ENCODE measurements at places on chromosomes 2 and 18.

DNA sequence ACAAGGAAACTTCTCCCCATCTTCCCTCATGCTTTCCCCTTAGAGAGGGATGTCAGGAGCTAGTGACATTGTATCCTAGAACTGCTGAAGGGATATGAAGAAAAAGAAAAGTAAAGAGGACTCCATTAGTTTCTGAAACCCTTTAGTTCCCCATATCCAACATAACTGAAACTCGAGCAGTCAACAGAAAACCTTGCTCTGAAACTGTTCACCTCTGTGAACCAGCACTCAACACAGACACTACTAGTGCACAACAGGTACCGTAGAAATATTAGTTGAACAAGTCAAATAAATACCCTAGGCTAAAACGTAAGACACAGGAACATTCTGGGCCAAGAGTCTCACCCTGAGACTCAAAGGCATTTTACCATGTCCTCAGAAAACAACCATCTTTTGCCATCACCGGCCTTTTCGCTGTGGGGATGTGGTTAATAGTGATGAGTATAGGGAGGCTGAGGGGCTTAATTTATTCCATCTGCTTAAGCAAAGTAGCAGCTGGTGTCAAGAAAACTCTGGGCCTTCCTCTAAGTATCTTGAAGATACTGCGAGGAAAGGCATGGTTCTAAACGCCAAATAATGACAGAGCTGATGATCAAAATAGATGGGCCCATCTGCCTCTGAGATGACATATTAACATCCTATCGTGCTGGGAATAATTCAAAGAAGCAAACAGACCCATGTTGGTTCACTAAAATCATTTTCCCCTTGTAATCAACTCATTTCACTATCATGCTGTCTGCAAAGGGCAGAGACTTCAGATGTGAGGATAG is 156.8 kb downstream of the STK39 start:
- DNase-seq: no peak

DNA sequence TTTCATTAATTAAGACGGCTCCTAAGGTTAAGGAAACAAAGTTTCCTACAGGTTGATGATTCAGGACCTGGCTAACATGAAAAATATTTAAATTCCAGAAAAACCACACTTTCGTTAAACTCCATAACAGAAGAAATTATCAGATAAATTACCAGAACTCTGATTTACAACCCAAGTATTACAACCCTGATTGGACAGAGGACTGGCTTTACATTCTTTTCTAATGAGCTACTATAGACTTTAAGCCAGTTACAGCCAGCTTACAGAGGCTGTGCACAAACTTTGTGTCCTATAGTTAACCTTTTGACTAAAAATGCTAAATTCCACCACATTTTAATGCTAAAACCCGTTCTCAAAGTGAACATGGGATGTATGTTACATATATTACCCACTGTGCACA is 458.6 kb downstream of the KCNJ3 start:
- no peak for DNase-seq

DNA sequence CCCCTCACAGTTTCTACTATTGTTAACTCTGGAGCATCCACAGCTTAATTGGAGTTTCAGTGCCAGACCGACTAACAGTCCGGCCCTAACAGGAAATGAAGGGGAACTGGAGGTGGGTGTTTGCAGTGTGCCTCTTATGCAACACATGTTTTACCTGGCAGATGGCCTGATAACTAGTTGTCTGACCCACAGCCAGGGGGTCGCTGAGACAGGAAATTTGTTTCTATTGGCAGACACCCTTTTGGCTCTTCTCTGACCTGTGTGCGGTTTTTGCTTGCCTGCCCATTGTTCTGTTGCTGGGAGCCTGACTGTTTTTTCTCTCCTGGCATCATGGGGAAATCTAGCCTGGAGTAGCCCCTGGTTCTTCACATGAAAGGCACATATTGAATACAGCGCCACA is 1329.8 kb downstream of the DSC3 start:
- no peak for DNase-seq

- DNase-seq: no peak
Measured at GRCh38 chr2:132678483-132678882, 8.5 kb upstream of the LYPD1 start.

DNA sequence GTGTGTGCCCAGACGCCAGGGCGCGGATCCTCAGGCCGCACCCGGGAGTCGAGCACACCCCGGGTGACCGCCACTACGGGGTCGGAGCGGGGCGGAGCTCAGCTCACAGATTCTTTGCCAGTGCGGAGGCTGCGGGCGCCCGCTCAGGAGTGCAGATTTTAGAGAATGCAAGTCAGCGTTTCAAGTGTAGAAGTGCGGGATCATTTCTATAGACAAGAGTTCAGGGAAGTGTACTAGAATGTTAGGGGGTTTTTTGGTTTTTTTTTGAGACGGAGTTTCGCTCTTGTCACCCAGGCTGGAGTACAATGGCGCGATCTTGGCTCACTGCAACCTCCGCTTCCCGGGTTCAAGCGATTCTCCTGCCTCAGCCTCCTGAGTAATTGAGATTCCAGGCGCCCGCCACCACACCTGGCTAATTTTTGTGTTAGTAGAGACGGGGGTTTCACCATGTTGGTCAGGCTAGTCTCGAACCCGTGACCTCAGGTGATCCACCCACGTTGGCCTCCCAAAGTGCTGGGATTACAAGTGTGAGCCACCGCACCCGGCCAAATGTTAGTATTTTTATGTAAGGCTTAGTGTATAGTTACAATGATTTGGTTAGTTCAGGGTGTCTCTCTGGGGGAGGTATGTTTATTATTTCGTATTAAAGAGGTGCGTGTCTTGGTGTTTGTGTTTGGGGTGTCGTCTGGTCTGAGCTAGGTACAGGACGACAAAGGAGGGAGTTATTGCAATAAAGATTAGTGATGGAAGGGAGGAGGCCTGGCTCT is 619 bp upstream of the FAM168B start:
- DNase-seq: no peak

DNA sequence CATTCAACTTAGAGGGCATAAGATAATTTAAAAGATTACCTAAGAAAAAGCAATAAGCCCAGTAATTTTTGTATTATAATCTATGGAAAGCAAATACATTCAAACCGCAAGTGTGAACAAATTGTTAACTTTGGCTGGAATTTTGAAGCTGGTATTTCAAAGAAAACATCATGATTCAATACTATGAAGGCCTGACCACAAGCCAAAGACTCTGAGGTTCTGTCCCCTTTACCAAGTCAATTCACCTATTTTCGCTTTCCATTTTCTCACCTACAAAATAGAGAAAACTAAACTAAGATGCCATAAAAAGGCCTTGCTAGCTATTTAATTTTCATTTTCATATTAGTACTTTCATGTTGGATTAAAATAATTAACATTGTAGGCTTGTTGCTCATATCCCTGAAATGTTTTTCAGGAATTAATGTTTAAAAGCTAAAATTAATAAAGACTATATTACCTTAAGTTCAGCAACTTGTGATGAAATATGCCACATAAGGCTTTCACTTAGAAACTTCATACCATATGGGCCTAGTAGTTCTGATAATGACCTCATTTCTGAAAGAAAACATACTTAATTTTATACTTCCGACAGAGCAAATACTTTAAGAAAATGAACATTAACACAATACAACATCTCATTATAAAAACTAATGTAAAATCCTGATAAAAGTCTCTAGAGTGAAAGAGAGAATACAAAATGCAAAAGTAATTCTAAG is 85.7 kb upstream of the FRZB start:
- no peak for DNase-seq

DNA sequence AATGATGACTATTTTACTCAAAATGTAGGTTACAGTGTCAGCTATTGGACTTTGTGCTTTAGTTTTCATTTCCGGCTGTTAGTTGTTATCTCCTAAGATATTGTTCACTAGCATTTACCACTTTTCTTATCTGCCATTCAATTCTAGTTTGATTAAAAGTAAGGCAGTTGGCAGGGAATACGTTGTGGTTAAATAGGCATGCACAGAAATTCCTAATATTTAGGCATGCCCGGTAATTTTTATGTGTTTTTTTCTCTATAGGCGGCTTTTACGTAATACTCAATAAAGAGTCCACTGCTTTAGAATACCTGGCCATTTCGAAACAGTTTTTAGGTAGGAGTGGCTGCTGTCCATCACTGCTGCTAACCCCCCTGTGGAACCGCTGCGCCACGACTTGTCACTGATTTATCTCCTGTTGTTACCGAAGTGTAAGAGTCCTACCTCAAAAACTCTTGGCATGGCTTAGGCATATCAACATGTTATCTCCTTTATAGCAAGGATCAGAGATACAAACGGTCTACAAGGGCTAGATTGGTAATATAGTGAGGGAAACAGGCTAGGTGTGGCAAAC is 39.5 kb downstream of the BABAM2 start:
- DNase-seq: no peak

GRCh38 chr2:20496942-20497341 is 50.1 kb downstream of the RHOB start:
- DNase-seq: no peak

DNA sequence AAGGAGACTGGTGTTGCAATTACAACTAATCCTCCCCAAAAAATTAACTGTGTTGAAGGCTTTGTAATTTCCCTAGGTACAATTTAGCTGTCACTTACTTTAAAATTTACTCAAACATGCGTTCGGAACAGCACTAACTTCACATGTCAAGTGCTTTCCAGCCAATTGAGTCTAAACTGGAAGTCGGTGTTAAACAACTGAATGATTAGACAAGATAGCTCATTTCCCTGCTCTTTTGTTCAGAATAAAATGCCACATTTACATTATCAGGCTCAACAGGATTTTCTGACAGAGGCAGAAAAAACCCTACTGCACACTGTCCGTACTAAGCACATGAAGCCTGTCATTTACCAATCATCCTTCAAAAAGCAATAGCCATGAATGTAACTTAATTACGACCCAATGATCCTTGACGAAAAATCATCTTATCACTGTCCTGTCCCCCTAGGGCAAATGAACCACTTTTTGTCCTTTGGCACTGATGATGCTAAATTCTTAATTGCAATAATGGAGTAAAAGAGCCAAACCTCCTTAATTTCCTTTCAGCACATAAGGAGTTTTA is 56.0 kb downstream of the LRPPRC start:
- no peak for DNase-seq

DNA sequence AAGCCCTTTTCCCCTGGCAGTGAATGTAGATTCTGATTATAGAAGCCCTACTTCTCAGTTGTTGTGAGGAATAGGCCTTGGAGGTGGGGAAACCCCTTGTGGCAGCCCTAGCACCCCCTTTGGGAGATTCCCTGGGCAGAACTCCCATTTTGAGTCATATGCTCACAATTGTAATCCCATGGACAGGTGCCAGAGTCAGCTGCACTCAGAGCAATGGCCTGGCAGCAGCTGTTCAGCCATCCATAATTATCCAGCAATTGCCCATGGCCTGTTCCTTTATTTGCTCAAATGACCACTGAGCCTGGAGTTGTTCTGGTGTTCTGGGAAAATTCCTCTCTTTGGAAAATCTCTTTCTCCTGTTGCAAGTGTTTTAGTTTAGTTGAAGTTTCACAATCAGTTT is 71.7 kb downstream of the PTRHD1 start:
- DNase-seq: no peak

All from breast epithelium (tissue), 4 donors.